Fibroblast of lung (primary cell): ENCODE measurements at places on chromosomes 12 and 14. TPM values are rescaled to one million over a fixed set of nuclear protein-coding genes. Genes with fewer than 3 reads are reported as not detected.

DNA sequence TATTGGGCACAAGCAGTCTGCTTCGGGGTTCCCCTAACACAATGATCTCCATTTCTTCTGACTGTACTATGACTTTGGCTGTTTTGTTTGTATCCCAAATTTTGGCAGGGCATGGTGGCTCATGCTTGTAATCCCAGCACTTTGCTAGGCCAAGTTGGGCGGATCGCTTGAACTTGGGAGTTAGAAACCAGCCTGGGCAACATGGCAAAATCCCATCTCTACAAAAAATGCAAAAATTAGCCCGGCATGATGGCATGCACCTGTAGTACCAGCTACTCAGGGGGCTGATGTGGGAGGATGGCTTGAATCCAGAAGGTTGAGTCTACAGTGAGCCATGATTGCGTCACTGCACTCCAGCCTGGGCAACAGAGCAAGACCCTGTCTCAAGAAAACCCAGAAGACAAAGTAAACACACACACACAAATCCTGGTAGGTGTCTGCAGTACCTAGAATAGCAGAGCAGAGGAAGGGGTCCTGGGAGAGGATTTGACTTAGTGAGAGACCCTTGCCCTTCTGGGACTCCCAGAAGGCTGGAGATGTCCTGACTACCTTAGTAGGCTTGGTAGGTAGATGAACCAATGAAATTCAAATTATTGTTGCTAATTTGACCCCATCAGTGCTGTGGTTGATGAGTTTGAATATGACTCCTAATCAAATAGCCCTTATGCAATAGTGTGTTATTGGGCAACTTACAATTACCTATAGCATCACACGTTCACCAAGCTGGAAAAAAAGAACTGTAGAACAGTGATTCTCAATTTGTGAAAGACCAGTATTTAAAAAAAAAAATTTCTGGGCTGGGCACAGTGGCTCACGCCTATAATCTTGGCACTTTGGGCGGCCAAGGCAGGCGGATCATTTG lies 6.8 kb upstream of the AEBP2 start:
- DNase-seq = no peak

DNA sequence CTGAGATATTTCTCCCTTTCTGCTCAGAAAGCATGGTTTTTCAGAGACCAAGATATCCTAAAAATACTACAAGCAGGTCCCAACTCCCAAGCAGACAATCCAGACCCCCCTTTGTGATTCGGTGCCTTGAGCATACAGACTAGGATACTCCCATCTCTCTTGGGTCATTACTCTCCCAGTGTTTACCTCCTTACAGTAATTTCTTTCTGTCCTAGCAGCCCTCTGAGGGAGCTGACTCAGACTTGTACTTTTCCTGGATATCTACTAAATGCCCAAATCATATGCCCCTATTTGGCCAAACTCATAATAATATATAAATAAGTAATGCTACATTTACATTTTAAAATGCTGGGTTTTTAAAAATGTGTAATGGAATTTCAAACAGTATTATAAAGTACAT lies 355.6 kb downstream of the LRIG3 start:
- DNase-seq = peak; percentile 56

- peak; percentile 75 for DNase-seq
Measured at GRCh38 chr14:105351920-105352851, 37.6 kb downstream of the PACS2 start.

DNA sequence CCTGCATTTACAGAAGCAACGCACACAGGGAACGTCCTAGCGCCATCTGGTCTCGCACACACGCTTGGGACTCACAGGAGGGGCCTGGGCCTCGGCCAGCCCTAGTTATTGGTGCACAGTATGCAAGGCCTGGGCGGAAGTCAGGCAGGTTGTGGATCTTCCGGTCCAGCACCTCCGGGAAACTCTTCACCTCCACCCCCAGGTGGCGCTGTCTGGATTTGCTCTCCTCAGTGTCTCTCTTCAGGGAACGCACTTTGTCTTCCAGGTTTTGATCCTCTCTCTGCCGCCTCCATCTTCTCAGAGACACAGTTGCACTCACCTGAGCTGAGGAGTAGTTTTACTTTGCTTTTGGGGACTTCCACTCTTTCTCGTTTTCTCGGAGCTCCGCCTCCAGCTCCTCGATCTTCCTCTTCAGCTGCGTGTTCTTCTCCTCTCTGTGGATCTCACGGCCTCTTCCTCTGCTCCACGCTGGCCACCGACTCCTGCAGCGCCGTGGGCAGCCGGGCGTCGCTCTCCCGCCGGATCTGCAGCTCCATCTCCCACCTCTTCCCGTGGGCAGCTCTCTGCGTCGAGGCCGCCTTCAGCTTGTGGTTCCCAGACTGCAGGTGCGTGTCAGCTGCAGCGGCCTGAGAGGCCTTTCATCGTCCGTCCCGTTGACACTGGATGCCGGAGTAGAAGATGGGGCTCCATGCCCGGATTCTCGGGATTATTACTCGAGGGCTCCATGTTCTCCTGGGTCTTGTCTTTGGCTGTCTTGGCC lies 933.8 kb downstream of the TMEM121 start:
- no peak for DNase-seq

DNA sequence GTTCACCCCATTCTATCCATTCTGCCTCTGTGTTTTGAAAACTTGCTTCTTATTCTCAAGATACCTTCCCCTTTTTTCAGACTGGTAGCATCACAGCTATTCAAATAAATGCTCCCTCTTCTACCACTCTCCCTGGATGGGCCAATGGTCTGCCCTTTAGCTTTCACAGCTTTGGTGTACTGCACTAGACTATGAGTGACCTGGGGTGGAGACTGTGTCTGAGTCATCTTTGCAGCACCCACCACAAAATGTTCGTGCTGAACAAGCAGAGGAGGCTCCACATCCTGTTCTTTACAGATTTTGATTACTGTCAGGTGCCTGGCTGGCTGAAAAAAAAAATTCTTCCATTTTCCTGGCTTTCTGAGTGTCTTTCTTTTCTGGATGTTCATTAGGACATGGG lies 1104.1 kb upstream of the TMEM132C start:
- peak; percentile 46 for DNase-seq

GRCh38 chr14:59046746-59047145 lies 141.7 kb upstream of the DAAM1 start:
- peak; percentile 19 for DNase-seq

GRCh38 chr12:75805320-75805719 lies 226.3 kb downstream of the PHLDA1 start:
- DNase-seq = no peak

DNA sequence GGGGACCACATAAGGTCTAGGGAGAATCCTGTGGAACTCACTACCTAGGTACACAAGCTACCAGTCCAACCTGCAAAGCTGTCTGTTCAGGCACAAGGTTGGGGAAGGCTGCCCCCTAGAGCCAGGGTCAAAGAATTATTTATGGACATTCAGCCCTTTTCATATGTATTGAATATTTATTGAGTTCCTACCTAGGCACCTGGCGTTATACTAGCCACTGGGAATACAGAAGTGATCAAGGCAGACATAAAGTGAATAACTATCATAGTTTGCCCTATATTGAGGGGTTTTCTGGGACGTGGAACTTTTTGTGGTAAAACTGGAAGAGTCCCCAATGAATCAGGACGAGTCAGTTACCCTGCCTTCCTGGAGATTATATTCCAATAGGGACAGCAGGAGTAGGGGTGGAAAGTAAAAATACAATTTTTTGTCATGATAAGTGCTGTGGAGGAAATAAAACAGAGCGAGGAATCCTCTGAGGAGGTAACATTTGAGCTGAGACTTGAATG lies 5.8 kb upstream of the SLC48A1 start:
- no peak for DNase-seq

GRCh38 chr14:88143810-88144209 lies 138.9 kb downstream of the GPR65 start:
- DNase-seq = no peak

GRCh38 chr14:68676511-68676943 lies 116.3 kb downstream of the ZFP36L1 start:
- DNase-seq = no peak

Gene DCN
- 586 and 902 TPM in 2 replicates for total RNA-seq

Gene RTL1
- total RNA-seq = not detected in 2 replicates

Gene GLT1D1
- total RNA-seq = under 0.01 TPM in 2 replicates
